ENCODE measurements at places on chromosomes 12 and 14.

DNA sequence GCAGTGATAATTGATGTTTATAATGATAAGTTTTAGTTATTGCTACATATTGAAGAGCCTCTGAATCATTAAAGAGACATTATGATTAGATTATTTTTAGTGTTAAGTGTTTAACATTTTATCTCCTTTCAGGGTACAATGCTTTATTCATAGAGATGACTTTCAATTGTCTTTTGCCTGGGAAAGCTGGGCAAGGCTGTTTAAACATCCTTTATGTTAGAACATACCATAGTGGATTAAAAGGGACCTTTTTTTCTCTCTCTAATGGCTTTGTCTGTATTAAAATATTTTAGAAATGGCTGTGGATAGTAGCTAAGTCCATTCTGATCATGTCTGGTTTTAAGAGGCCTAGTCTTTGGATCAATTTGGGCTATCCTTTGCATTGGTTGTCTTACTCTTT is 427.5 kb upstream of the MIS18BP1 start:
- DNase-seq, result no peak

DNA sequence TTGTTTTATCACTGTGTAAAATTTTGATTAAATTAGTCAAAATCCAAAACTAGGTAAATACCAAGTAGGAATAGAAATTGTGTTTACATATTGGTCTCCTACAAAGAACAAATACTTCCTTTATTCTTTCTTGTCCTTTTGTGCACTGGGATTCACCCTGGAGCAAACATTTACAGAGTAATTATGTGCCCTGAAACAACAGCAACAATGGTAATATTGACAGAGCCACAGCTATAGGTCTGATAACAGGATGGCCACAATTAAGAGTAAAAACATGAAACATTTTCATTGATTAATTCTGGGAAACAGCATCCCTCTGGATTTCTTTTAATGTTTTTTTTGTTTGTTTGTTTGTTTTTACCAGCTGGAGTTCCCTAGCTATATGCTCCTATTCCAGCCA is 61.2 kb downstream of the SLC38A6 start:
- DNase-seq, result no peak

- DNase-seq, result no peak
Observed at GRCh38 chr14:94345344-94346064, 22.4 kb upstream of the SERPINA6 start.

DNA sequence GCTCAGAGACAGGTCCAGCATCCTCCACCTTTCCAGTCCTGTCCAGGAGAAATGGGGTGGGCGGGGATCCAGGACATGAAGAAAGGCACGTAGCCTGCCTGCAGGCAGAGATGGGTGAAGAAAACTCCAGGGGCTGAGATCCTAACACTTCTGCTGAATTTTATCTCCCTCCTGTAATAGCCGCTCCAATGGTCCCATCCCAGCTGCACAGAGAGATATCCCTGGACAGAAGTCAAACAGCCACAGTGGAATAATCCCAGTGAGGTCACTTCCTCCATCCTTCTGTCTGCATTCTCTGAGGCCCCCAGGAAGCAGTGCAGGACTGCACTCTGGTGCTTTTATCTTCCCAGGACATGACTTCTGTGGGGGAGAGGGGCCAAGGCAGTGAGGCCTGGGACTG is 26.3 kb downstream of the KRT18 start:
- no peak for DNase-seq

- DNase-seq, result no peak
Observed at GRCh38 chr14:95943699-95944098, 67.1 kb downstream of the TUNAR start.

DNA sequence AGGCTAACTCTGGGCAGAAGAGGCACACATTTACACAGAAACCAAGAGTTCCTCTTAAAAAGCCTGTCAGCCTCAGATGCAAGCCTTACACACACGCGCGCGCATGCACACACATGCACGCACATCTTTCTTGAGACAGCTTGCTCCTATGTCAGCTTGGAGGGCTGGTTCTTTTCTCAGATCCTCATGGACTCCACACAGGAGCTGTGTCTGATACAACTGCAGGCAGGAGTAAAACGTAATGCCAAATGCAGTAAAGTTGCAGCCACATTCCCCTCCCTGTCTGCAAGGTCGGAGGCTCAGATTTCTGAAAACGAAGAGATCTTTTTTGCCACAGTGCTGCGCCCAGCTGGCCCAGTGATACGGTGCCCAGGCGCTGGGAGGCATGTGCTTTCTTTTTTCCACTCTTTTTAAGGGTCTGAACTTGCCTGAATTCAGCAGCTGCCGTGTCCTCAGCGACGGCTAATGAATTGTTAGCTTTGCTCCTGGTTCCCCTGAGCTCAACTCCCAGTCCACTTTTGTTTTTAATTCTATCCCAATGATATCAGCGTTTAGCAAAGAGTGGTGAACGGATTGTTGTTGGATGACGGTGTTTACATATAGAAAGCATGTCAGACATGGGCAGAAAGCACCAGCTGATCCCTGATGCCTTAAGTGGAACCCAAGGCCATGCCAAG is 72.9 kb upstream of the FOXN3 start:
- DNase-seq, result no peak

DNA sequence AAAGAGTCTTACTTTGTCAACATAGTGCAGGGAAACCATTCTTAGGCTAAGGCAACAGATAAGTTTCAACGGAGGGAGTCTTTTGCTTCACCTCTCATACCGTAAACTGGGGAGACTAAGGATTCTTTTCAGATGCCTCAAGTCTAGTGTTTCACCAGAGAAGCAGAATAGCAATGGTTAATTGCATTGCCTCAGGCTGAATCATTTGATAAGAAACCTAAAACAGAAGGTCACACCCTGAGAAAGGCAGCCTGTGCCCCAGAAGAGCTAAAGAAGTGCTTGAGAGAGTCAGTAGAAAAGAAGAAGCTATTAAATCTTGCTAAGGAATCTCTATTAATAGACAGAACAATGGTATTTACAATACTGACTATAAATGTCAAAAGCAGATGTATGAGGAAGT is 21.8 kb upstream of the ATXN7L3B start:
- no peak for DNase-seq

DNA sequence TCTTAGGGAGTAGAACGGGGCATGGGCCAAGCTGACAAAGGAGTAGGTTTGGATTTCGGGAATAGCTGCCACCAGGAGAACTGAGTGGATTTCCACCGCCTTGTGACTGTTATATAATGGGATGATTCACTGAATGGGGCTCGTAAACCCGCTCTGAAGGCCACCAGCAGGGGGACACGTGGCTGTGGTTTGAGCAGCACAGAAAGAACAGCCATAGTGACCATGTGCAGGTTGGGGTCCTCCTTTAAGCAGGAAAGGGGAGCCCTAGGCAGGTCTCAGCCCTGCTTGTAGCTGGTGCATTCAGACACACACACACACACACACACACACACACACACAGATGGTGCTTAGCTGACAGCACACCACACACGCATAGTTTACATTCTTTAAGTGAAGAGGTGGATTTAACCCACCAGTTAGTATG is 8.6 kb upstream of the ASB2 start:
- peak; percentile 38 for DNase-seq

DNA sequence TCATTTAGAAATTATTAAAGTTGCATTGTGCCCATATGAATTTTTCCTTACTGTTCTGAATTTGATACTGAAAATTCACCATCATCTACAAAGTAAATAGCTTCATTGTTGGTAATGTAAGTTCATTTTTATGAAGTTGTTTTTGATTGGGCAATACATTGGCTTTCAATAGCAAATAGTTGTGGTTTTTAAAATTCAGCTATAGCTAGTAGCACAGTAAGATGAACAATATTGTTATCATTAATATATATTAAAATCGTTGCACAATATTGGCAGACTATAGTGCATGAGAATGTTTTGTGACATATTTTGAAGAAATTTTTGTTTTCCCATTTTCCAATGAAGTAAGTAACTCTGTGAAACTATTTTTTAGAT is 575.0 kb downstream of the PRKD1 start:
- DNase-seq, result no peak

GRCh38 chr12:10737249-10737648 is 14.1 kb upstream of the YBX3 start:
- DNase-seq, result no peak

DNA sequence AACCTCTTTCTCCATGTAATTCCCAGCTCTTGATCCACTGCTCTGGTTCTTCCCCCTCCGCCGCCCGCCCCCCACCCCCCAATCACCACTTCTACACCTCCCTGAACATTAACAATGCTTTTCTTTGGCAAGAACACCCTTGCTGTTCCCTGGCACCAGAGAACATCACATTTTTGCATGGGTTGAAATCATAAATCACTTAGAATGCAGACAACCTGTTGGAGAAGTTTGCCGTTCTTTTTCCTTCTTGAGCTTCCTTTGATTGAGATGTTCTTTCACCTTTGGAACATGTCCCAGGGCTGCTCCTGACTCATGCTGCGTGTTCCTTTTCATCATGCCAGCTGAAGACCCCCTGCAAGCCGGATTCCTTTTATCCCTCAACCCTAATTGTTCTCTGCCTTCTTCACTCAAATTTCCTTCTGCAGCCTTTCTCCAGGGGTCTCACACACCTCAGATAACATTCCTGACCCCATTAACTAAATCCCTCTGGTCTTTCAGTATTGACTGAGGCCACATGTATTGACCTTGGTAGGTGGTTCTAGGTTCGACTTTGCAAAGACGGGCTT is 294.1 kb upstream of the TMPO start:
- DNase-seq, result no peak

GRCh38 chr14:86574051-86574777 is 1044.3 kb downstream of the FLRT2 start:
- DNase-seq, result no peak

DNA sequence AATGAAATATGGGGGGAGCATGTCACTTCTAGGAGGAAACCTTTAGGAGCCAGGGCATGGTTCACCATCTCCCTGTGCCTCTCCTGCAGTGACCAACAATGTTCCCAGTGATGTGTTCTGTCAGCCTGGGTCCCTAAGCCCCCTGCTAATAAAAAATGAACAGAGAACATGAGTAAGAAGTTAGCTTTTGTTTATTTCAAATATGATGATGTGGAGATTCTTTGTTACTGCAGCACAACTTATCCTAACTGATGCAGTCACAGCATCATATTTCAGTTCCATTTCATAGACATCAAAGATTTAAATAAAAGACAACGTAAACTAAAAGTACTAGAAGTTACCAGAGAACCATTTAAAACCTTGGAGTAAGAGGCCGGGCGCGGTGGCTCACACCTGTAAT is 43.9 kb downstream of the SERPINA3 start:
- DNase-seq, result no peak

- DNase-seq, result no peak
Observed at GRCh38 chr12:13570005-13570694, 373.6 kb downstream of the EMP1 start.

GRCh38 chr12:124454735-124455134 is 112.7 kb downstream of the NCOR2 start:
- DNase-seq, result no peak

DNA sequence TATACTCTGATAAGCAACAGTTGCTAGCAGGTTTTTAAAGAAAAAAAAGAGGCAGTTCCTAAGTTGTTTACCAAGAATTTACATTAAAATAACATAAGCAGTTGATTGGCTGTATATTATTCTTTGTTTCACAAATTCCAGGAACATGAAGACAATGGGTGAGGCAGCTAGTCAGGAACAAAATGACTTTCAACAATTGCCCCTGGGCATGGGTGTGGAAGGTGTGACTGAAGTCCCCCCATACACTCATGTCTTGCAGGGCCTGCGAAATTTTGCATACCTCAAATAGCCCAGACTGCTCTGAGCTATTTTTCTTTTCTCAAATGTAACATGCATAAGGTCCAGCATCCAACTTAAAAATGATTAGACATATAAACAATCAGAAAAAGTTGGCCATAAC is 267.2 kb upstream of the DIO3 start:
- DNase-seq, result no peak

DNA sequence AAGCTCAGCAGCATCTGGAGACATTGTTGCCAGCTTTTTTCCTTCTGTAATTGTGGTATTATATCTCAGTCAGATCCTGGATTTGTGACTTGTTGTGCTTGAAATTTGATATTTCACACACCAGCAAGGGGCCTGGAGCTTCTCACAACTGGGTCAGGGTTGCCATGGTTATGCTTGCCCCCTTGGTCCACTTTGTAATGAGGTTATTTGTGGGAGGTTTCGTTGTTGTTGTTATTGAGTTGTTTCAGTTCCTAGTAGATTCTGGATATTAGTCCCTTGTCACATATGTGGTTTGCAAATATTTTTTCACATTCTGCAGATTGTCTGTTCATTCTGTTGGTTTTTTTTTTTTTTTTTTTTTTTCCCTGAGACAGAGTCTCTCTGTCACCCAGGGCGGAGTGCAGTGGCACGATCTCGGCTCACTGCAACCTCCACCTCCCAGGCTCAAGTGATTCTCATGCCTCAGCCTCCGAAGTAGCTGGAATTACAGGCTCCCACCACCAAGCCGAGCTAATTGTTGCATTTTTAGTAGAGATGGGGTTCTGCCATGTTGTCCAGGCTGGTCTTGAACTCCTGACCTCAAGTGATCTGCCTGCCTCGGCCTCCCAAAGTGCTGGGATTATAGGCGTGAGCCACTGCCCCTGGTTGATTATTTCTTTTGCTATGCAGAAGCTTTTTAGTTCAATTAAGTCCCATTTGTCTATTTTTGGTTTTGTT is 80.6 kb upstream of the ETV6 start:
- DNase-seq, result no peak

- DNase-seq, result no peak
Observed at GRCh38 chr12:123245678-123246077, 12.4 kb downstream of the MTRFR start.

- no peak for DNase-seq
Observed at GRCh38 chr12:98985156-98985555, 340.1 kb downstream of the APAF1 start.

- DNase-seq, result no peak
Observed at GRCh38 chr12:118827047-118827446, 154.3 kb upstream of the SRRM4 start.

GRCh38 chr12:101040936-101041335 is 169.1 kb downstream of the SLC5A8 start:
- DNase-seq, result no peak

- peak; percentile 7 for DNase-seq
Observed at GRCh38 chr12:59548930-59549329, 46.9 kb upstream of the SLC16A7 start.

DNA sequence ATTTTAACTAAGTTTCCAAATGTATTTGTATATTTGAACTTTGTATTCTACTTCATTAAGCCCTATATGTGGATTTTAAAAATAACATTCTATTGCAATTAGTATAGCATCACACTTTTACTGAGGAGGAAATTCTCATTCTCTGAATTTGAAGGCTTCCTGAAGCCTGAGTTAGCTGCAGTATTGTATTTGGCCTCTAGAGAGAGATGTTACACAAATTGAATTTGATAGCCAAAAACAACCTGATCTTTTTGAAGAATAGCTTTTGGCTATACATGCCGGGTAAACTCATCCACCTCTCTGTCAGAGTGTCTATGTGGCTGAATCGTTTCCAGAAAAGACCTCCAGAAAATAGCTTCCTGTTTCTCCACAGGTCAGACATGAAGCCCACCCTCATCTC is 316.5 kb upstream of the OR4E1 start:
- DNase-seq, result peak; percentile 52

- peak; percentile 89 for DNase-seq
Observed at GRCh38 chr12:123085730-123086487, 65.0 kb downstream of the PITPNM2 start.

DNA sequence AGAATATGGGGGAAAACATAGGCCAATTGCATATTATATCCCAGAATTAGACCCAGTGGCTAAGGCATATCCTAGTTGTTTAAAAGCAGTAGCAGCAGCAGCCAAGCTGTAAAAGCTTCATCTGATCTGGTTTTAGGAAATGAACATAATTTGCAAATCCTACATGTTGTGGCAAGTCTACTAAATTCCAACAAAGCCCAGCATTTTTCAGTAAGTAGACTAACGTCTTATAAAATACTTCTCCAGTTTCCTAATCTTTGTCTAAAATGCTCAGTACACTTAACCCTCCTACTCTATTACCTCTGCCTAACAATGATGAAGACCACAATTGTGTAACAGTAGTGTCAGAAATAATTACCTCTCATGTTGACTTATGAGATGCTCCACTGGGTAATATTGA is 70.9 kb upstream of the RERGL start:
- no peak for DNase-seq

All from hematopoietic multipotent progenitor cell treated with erythropoietin and hydrocortisone succinate and interleukin-3 and kit ligand, for 6 days (in vitro differentiated cells).